Adrenal gland (tissue), 19 donors: ENCODE measurements at places on chromosomes 5 and 9. TPM values are rescaled to one million over a fixed set of nuclear protein-coding genes. Genes with fewer than 3 reads are reported as not detected.
A peak's percentile ranks its signal among the peaks of the same experiment; 100 is the strongest.

Gene RNF183
- not detected for total RNA-seq

Gene PCDHA1
- not detected for total RNA-seq

Gene MOB3B
- 4.1 TPM for total RNA-seq

Gene CBY3
- total RNA-seq, result 0.11 TPM

Gene OR1Q1
- total RNA-seq, result not detected

Gene TLX3
- total RNA-seq, result not detected

Gene COL27A1
- total RNA-seq, result 5.1 TPM

Gene OR13J1
- total RNA-seq, result not detected

Gene LCN1
- not detected for total RNA-seq

Gene TLR4
- 39.5 TPM for total RNA-seq

Gene PAPPA
- total RNA-seq, result 14.2 TPM

Gene GRAMD2B
- 30.6 TPM for total RNA-seq

DNA sequence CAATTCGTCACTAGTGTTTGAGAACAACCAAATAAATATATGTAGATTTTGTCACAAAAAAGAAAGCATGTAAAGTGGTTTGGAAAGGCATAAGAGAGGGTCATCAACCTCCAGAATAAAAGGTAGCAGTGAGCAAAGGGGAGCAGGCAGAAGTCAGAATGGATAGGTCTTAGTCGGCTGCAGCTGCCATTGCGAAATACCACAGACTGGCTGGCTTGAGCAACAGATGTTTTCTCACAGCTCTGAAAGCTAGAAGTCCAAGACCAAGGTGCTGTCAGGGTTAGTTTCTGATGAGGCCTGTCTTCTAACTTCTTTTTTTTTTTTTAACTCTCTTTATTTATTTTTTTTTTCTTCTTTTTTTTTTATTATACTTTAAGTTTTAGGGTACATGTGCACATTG lies 208.1 kb upstream of the PIK3R1 start:
- H3K27me3 ChIP-seq, result no peaks in the 10 kb centered on the region
- no peak overlapping the region for H3K4me3 ChIP-seq
- no peaks in the 10 kb centered on the region for H3K36me3 ChIP-seq
- peak; percentile 45 for DNase-seq

GRCh38 chr5:63820577-63820976 lies 141.7 kb downstream of the HTR1A start:
- no peaks in the 10 kb centered on the region for H3K4me1 ChIP-seq
- H3K36me3 ChIP-seq, result no peaks in the 10 kb centered on the region
- no peak overlapping the region for H3K4me3 ChIP-seq
- no peaks in the 10 kb centered on the region for H3K27me3 ChIP-seq
- no peak overlapping the region for H3K27ac ChIP-seq
- no peak for DNase-seq

DNA sequence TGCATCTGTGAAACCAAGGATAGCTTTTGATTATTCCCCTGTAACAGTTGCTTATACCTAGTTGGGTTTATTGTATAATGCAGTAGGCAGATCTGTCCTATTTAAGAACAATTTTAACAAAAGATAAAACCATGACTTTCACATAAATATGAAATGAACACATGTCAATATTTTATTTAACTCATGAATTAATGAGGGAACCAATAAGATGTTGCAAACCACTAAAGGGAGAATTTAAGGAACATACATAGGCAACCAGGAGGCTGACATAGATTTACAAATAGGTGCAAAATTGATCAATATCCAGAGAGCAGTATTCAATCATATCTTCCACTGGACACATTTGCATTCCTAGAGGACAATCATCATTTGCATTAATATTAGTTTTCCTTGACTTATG lies 280.0 kb upstream of the BRINP1 start:
- H3K36me3 ChIP-seq, result no peaks in the 10 kb centered on the region
- H3K27ac ChIP-seq, result no peak overlapping the region
- DNase-seq, result no peak
- H3K27me3 ChIP-seq, result no peaks in the 10 kb centered on the region
- no peak overlapping the region for H3K4me3 ChIP-seq

GRCh38 chr5:398475-399295 lies 44.3 kb upstream of the EXOC3 start:
- no peak overlapping the region for H3K4me3 ChIP-seq
- no peak overlapping the region for H3K27ac ChIP-seq
- no peaks in the 10 kb centered on the region for H3K36me3 ChIP-seq
- DNase-seq, result no peak

GRCh38 chr9:122912671-122912963 lies 506 bp downstream of the ZBTB6 start:
- H3K36me3 ChIP-seq, result peaks cover 8% of the 10 kb centered on the region
- no peaks in the 10 kb centered on the region for H3K27me3 ChIP-seq
- peaks cover 11% of the 10 kb centered on the region for H3K4me1 ChIP-seq
- peak overlapping the region; percentile 5 for H3K4me3 ChIP-seq
- no peak overlapping the region for H3K27ac ChIP-seq

GRCh38 chr5:102975457-102976182 lies 144.3 kb downstream of the GIN1 start:
- H3K36me3 ChIP-seq, result no peaks in the 10 kb centered on the region
- no peaks in the 10 kb centered on the region for H3K27me3 ChIP-seq
- H3K4me1 ChIP-seq, result no peaks in the 10 kb centered on the region
- H3K27ac ChIP-seq, result no peak overlapping the region
- H3K4me3 ChIP-seq, result no peak overlapping the region
- DNase-seq, result no peak

- peaks cover 6% of the 10 kb centered on the region for H3K4me1 ChIP-seq
- peak overlapping the region; percentile 18 for H3K4me3 ChIP-seq
- no peaks in the 10 kb centered on the region for H3K36me3 ChIP-seq
- H3K27me3 ChIP-seq, result no peaks in the 10 kb centered on the region
Measured at GRCh38 chr5:56910210-56910965, 992 bp downstream of the SETD9 start.

GRCh38 chr5:131491749-131492148 lies 143.3 kb downstream of the RAPGEF6 start:
- no peak for DNase-seq
- H3K4me1 ChIP-seq, result no peaks in the 10 kb centered on the region
- H3K27ac ChIP-seq, result no peak overlapping the region
- peaks cover 11% of the 10 kb centered on the region for H3K36me3 ChIP-seq
- H3K27me3 ChIP-seq, result no peaks in the 10 kb centered on the region

DNA sequence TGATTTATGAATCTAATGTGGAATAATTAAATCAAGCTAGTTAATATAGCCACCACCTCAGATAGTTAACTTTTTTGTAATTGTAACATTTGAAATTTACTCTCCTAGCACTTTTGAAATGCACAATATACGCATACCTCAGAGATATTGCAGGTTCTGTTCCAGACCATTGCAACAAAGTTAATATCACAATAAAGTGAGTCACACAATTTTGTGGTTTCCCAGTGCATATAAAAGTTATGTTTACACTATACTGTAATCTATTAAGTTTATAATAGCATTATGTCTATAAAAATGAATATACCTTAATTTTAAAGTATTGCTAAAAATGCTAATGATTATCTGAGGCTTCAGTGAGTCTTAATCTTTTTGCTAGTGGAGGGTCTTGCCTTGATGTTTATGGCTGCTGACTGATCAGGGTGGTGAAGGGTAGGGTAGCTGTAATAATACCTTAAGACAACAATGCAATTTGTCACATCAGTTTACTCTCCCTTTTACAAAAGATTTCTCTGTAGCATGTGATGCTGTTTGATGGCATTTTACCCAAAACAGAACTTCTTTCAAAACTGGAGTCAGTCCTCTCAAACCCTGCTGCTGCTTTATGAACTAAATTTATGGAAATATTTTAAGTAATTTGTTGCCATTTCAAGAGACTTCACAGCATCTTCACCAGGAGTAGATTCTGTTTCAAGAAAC lies 235.1 kb upstream of the ADAMTSL1 start:
- DNase-seq, result no peak
- no peak overlapping the region for H3K27ac ChIP-seq
- H3K4me3 ChIP-seq, result no peak overlapping the region
- H3K4me1 ChIP-seq, result no peaks in the 10 kb centered on the region
- peaks cover 7% of the 10 kb centered on the region for H3K27me3 ChIP-seq
- no peaks in the 10 kb centered on the region for H3K36me3 ChIP-seq

- no peaks in the 10 kb centered on the region for H3K4me1 ChIP-seq
- peak; percentile 11 for DNase-seq
- H3K36me3 ChIP-seq, result no peaks in the 10 kb centered on the region
- H3K27ac ChIP-seq, result no peak overlapping the region
Measured at GRCh38 chr5:13866792-13867191, 77.7 kb downstream of the DNAH5 start.

GRCh38 chr5:141585594-141585993 lies 33.2 kb downstream of the DIAPH1 start:
- H3K4me1 ChIP-seq, result no peaks in the 10 kb centered on the region
- no peaks in the 10 kb centered on the region for H3K27me3 ChIP-seq
- no peak for DNase-seq
- H3K27ac ChIP-seq, result no peak overlapping the region
- peaks cover 31% of the 10 kb centered on the region for H3K36me3 ChIP-seq
- H3K4me3 ChIP-seq, result no peak overlapping the region

DNA sequence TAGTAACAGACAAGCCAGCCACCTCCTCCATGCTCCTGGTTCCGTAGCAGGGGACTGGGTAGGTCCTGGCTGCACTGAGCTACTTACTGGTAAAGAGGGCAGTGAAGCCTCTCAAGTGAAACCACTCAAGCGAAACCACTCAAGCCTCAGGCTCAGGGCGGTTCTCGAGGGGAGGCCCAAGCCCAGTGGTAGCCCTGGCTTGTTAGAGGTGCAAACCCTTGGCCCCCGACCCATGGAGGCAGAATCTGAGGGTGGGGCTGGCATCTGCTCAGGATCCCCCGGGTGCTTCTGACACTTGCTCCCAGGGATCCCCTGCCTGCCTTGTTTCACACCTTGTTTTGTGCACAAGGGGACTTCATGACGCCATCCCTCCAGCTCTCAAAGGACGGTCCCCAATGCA lies 76.5 kb upstream of the OLFM1 start:
- no peak overlapping the region for H3K27ac ChIP-seq
- DNase-seq, result no peak
- no peak overlapping the region for H3K4me3 ChIP-seq
- no peaks in the 10 kb centered on the region for H3K4me1 ChIP-seq

GRCh38 chr9:71670121-71670520 lies 98.2 kb downstream of the CEMIP2 start:
- H3K36me3 ChIP-seq, result no peaks in the 10 kb centered on the region
- no peak overlapping the region for H3K27ac ChIP-seq
- no peak overlapping the region for H3K4me3 ChIP-seq
- no peak for DNase-seq
- no peaks in the 10 kb centered on the region for H3K4me1 ChIP-seq

- no peak overlapping the region for H3K4me3 ChIP-seq
- H3K27ac ChIP-seq, result no peak overlapping the region
- no peak for DNase-seq
- no peaks in the 10 kb centered on the region for H3K4me1 ChIP-seq
- H3K36me3 ChIP-seq, result no peaks in the 10 kb centered on the region
Measured at GRCh38 chr5:66660396-66660795, 64.2 kb downstream of the MAST4 start.

DNA sequence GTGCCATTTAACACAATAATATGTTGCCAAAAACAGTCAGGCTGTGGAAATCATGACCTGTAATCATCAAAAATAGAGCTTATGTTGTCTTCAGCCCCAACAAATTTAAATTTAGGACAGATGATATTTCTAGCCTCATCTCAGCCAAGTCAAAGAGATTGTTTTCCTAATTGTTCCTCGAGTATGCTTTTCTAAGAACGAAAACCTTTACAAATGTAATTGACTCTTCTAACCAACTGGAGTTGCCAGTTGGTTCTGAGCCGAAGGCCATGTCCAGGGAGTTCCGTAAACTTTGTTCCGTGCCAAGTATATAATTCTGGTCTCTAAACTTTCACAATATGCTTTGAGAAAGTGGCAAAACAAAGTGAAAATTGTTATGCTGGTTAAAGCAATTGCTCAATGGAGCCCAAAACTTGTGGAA lies 160.8 kb downstream of the CEMIP2 start:
- H3K4me1 ChIP-seq, result no peaks in the 10 kb centered on the region
- no peak overlapping the region for H3K27ac ChIP-seq
- DNase-seq, result no peak

DNA sequence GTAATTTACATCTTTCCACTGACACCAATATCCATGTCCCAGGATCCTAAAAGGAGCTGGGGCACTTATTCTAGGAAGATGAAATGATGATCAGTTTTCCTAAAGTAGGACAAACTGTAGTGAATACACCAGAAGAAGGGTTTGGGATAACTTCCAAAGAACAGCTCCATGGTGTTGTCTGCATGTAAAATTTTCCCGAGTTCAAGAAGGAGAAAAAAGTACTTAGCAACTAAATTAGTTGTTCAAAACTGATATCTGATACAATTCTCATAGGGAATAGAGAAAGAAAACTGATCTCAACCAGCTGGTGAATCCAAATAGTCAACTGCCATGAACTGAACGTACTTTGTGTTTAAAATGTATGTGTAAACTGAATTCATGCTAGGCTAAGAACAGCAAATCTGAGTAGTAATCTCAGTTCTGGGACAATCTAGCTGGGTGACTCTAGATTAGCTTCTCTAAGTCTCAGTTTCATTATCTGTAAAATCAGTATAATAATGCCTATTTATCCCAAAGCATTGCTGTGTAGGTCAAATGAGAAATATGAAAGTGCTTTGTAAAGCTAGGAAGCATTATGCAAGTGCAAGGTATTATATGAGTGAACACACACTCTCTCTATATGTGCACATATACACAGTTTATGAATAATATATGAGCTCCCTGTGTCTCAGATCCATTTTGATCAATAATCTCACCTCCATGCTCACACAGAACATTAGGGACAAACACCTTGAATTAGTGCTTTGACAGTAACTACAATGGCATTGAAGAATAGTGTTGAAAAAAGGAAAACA lies 357.7 kb downstream of the SLIT3 start:
- no peaks in the 10 kb centered on the region for H3K36me3 ChIP-seq
- H3K4me1 ChIP-seq, result no peaks in the 10 kb centered on the region
- no peaks in the 10 kb centered on the region for H3K27me3 ChIP-seq
- H3K27ac ChIP-seq, result no peak overlapping the region
- no peak for DNase-seq

DNA sequence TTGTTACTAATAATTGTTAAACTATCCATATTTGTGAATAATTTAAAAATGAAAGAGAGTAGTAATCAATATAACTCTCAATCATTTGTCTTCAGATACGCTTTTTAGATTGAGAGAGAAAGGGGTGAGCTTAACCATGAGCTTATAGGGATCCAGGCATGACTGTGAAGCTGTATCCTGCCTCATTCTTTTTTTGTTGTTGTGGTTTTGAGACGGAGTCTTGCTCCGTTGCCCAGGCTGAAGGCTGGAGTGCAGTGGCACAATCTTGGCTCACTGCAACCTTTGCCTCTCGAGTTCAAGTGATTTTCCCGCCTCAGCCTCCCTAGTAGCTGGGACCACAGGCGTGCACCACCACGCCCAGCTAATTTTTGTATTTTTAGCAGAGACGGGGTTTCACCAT lies 44.0 kb downstream of the NIPAL4 start:
- H3K4me1 ChIP-seq, result no peaks in the 10 kb centered on the region
- DNase-seq, result no peak
